ENCODE measurements at places on chromosomes 11 and 22. TPM values are rescaled to one million over a fixed set of nuclear protein-coding genes. Genes with fewer than 3 reads are reported as not detected.

CFAP300 gene
- not detected for total RNA-seq

CD3G gene
- 0.34 TPM for total RNA-seq

- no peaks in the 10 kb centered on the region for H3K27me3 ChIP-seq
- DNase-seq: no peak
- H3K4me3 ChIP-seq: no peak overlapping the region
- no peaks in the 10 kb centered on the region for H3K36me3 ChIP-seq
- H3K27ac ChIP-seq: no peak overlapping the region
Observed at GRCh38 chr11:65954771-65955170, 6.8 kb upstream of the SART1 start.

DNA sequence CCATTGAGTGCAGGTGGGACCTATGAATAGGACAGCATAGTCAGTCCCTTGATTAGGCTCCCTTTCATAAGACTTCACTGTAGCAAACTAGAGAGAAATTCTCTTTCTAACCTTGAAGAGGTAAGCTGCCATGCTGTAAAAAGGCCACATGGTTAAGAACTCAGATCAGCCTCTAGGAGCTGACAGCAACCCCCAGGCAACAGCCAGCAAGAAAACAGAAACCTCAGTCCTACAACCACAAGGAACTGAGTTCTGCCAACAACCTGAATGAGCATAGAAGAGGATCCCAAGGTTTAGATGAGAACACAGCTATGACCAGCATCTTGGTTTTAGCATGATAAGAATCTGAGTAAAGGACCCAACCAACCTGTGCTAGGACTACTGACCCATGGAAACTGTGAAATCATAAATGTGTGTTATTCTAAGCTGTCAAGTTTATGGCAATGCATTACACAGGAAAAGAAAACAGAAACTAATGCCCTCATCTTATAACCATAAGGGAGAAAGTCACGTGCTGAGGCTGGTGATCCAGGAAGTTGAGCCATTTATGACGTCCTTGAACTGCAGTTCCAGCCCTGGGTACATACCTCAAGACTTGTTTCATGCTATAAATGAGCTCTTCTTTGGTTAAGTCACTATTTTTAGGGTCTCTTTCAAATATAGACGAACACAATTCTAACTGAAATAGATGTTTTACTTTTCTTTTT lies 43.3 kb downstream of the RAB38 start:
- no peak for DNase-seq
- no peak overlapping the region for H3K4me3 ChIP-seq
- H3K4me1 ChIP-seq: no peaks in the 10 kb centered on the region
- H3K27me3 ChIP-seq: no peaks in the 10 kb centered on the region

GRCh38 chr11:106286881-106287504 lies 209.5 kb downstream of the AASDHPPT start:
- H3K36me3 ChIP-seq: no peaks in the 10 kb centered on the region
- no peaks in the 10 kb centered on the region for H3K4me1 ChIP-seq
- no peaks in the 10 kb centered on the region for H3K27me3 ChIP-seq
- no peak overlapping the region for H3K27ac ChIP-seq

GRCh38 chr11:12927221-12927620 lies 81.9 kb upstream of the RASSF10 start:
- no peak for DNase-seq
- no peaks in the 10 kb centered on the region for H3K36me3 ChIP-seq
- H3K27ac ChIP-seq: no peak overlapping the region
- H3K27me3 ChIP-seq: no peaks in the 10 kb centered on the region
- no peak overlapping the region for H3K4me3 ChIP-seq

- H3K4me3 ChIP-seq: no peak overlapping the region
- DNase-seq: no peak
- no peak overlapping the region for H3K27ac ChIP-seq
- no peaks in the 10 kb centered on the region for H3K27me3 ChIP-seq
- H3K36me3 ChIP-seq: no peaks in the 10 kb centered on the region
- H3K4me1 ChIP-seq: peaks cover 3% of the 10 kb centered on the region
Observed at GRCh38 chr11:116275635-116276034, 497.2 kb downstream of the BUD13 start.

GRCh38 chr22:17787241-17787640 lies 13.0 kb upstream of the BID start:
- H3K4me3 ChIP-seq: no peak overlapping the region
- no peaks in the 10 kb centered on the region for H3K27me3 ChIP-seq
- H3K4me1 ChIP-seq: no peaks in the 10 kb centered on the region
- no peak for DNase-seq
- H3K36me3 ChIP-seq: no peaks in the 10 kb centered on the region
- H3K27ac ChIP-seq: no peak overlapping the region

DNA sequence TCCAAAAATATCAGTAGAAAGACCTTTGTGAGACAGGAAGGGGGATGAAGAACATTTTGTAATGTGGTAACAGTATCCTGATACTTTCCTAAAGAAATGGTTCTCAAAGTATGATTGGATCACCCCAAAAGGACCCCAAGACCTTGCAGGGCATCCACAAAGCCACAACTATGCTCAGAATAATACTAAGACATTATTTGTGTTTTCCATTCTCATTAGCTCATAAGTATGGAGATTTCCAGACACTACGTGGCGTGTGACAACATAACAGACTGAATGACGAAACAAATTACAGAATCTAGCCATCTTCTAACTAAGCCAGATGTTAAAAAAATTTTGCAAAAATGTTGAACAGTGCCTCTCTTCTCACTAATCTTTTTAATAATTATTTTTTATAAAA lies 24.9 kb downstream of the CHEK2 start:
- no peak overlapping the region for H3K27ac ChIP-seq
- H3K4me3 ChIP-seq: no peak overlapping the region
- peaks cover 15% of the 10 kb centered on the region for H3K36me3 ChIP-seq
- DNase-seq: no peak
- no peaks in the 10 kb centered on the region for H3K4me1 ChIP-seq

GRCh38 chr11:133821776-133822175 lies 23.5 kb downstream of the SPATA19 start:
- H3K4me3 ChIP-seq: no peak overlapping the region
- H3K27me3 ChIP-seq: no peaks in the 10 kb centered on the region
- no peak for DNase-seq
- no peaks in the 10 kb centered on the region for H3K36me3 ChIP-seq
- no peaks in the 10 kb centered on the region for H3K4me1 ChIP-seq

GRCh38 chr11:131760091-131761061 lies 390.0 kb downstream of the NTM start:
- H3K36me3 ChIP-seq: no peaks in the 10 kb centered on the region
- no peak overlapping the region for H3K4me3 ChIP-seq
- no peaks in the 10 kb centered on the region for H3K4me1 ChIP-seq
- no peaks in the 10 kb centered on the region for H3K27me3 ChIP-seq

DNA sequence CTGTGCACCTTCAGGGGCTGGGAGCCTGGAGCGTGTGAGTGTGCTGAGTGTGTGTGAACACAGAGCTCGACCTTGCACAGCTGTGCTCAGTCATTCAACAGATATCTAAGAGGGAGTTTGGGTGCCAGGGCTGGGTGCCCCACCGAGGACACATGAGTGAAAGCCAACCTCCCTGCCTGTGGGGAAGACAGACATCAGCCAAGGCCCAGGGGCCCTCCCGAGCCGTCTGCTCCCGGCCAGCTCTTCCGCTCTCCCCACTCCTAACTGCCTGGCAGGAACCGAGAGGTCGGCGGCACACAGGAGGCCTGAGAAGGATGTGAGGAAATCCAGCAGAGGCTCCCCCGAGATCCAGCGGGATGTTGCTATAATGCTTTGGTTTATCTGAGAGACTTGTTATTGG lies 32.0 kb downstream of the CERK start:
- no peak overlapping the region for H3K27ac ChIP-seq
- H3K36me3 ChIP-seq: peaks cover 82% of the 10 kb centered on the region
- H3K4me1 ChIP-seq: no peaks in the 10 kb centered on the region
- DNase-seq: no peak
- H3K27me3 ChIP-seq: no peaks in the 10 kb centered on the region
- no peak overlapping the region for H3K4me3 ChIP-seq

All from B cell (primary cell).